ENCODE measurements at places on chromosomes 5 and 9.

DNA sequence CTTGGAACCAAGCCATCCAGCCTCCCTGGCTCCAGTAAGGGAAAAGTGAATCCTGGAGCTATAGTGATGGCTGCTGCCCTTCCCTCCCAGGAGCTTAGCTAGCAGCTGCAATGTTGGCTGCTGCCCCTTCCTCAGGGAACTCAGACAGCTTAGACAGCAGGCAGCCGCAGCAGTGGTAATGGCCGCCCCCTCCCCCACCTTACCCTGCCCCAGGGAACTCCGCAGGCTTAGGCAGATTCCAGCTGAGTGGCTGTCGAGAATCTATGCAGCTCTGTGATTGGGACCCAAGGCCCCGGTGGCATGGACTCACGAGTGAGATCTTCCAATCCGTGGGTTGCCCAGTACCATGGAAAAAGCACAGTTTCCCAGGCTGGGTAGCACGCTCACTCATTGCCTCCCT, 378.6 kb downstream of the NNT start:
- no peak for DNase-seq

GRCh38 chr5:97425511-97425910, 242.5 kb upstream of the RIOK2 start:
- DNase-seq, result no peak

GRCh38 chr9:90807006-90807405, 5.4 kb downstream of the SYK start:
- DNase-seq, result no peak

DNA sequence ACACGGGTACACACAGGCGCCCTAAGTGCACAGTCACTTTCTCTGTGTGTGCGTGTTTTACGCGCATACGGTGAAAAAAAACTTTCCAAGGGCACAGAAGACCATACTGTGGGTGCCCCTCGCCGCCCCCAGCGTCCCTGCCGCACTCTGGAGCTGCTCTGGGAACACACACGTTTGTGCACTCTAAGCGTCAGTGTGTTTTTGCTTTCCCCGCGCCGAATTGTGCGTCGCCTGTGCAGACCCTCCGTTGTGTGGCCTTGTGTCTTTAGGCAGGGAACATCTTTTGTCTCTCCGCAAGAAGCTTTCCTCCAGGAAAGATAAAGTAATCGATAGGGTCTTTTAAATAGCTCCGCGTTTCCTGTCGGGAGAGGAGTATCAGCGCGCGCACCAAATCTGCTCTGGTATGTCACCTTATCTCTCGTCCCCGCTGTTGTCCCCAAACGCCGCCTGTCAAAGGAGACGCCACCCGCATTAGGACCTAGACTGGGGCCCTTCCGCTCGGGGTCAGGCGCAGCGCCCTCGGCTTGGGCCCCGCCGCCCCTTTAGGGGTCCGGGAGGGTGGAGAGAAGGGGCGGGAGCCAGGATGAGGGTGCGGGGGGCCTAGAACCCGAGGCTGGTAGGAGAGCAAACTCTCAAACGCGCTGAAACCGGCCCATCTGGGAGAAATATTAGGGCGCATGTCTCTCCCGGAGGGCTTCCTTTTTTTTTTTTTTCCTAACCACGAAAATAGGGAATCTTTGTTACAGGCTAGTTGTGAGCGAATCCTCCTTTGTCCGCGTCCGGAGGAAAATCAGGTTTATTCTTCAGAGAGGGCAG, 10.5 kb upstream of the NKX2-5 start:
- DNase-seq, result no peak

GRCh38 chr9:113591899-113592625, 128.5 kb downstream of the RGS3 start:
- DNase-seq, result no peak

- no peak for DNase-seq
Observed at GRCh38 chr5:142783601-142784341, 13.6 kb downstream of the ARHGAP26 start.

- no peak for DNase-seq
Observed at GRCh38 chr9:81137976-81138568, 551.3 kb downstream of the TLE1 start.
